ENCODE measurements at places on chromosomes 1 and 21.
A peak's percentile ranks its signal among the peaks of the same experiment; 100 is the strongest.

DNA sequence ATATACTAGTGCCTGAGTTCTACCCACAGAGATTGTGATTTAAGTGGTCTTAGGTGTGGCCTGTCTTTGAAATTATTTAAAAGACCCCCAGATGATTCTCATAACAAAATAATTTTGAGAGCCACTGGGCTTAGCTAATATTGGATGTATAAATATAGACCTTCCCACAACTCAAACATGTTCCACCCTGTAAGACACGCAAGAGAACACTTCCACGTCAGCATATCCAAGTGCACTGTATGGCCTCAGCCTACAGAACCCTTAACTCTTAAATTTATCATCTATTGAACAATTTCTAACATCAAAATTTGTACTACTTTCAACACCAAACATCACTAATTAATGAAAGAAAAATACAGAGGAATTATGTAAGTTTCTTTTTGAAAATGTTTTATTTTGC, 2.5 kb downstream of the FAM177B start:
- DNase-seq = no peak

- no peak for DNase-seq
Measured at GRCh38 chr1:81023187-81023724, 777.5 kb upstream of the ADGRL2 start.

DNA sequence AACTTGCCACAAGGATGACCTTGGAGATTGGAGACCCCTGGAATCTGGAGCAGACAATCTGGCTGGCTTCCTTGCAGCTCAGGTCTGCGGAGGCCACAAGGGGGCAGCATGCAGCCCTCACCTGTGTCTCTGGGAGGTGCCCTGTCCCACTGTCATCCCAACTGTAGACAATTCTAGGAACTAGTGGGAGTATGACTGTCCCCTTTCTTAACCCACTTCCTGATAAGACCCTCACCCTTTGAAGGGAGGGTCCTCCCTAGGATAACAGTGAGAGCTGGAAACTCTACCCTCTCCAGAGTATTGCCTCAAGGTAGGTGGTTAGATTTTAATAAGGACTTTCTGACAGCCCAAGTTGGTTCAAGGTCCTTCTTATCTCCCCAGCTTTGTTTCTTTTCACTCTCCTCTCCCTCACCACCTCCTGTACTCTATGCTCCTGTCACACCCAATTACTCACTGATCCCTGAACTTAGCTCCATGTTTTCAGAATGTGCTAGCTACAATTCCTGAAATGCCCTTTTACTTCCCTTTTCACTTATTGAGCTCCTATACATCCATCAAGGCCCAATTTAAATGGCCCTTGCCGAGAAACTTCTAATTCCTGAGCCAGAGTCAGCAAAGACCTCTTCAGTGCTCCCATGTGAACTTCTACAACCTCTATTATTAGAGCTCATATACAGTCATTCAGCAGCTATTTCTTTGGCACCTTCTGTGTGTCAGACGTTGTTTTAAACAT, 9.2 kb upstream of the KCNQ4 start:
- peak; percentile 35 for DNase-seq

- no peak for DNase-seq
Measured at GRCh38 chr1:236497908-236498307, 25.9 kb upstream of the LGALS8 start.

- DNase-seq = peak; percentile 81
Measured at GRCh38 chr1:201450721-201451291, 18.2 kb downstream of the PHLDA3 start.

DNA sequence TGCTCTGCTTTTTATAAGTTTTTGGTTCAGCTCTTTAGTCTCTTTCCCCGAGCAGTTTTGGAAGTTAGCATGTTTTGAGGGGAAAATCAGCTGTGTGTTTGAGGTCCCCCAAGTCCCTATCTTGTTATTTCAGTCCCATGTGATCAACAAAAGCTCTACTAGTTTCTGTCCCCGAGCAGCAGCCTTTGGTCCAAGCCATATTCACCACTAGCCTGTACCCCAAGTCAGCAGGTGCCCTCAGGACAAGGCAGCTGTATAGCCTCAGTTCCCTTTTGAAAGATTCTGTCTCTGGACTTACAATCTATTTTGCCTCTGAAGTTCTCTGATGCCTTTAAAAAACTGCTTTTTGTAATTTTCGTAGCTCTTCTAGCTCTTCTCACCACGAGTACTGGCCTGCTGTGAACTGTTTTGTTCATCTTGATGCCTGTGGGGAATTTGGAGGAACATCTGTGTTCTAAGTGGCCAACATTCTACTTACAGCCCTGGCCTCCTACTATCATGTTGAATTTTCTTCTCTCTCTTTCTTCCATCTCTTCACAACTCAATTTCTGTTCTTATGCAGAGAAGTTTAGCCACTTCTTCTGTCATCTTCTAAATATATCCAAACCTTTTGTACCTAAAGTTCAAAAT, 16.7 kb downstream of the UAP1 start:
- DNase-seq = no peak

- peak; percentile 53 for DNase-seq
Measured at GRCh38 chr1:167661527-167662426, 31.7 kb downstream of the RCSD1 start.

GRCh38 chr1:161080441-161081405, 8.6 kb downstream of the NECTIN4 start:
- DNase-seq = no peak

- no peak for DNase-seq
Measured at GRCh38 chr1:234913771-234914170, 214.9 kb downstream of the TOMM20 start.

All from H4 (cell line).